ENCODE measurements at places on chromosomes 1 and 21.

DNA sequence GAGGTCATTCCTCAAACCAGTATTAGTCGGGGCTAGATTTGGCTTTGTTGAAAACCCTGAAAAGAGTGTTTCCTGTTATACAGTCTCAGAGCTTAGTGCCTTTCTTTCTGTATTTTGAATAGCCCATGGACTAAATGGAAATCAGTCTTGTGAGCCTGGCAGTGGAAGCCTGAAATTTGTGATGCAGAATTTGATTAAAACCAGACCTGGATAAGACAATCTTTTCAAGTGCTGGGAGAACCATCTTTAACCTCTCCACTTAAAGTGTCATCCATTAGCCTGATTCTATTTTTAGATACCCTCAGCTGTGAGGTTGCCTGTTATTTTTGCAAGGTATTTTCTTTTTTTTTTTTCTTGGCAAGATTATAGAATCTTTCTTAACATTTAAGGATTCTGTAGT lies 19.5 kb downstream of the ACTN2 start:
- peak; percentile 89 for DNase-seq

- no peak for DNase-seq
Measured at GRCh38 chr1:55167224-55167871, 47.8 kb downstream of the USP24 start.

GRCh38 chr1:4935807-4936206 lies 281.4 kb downstream of the AJAP1 start:
- DNase-seq: peak; percentile 29

DNA sequence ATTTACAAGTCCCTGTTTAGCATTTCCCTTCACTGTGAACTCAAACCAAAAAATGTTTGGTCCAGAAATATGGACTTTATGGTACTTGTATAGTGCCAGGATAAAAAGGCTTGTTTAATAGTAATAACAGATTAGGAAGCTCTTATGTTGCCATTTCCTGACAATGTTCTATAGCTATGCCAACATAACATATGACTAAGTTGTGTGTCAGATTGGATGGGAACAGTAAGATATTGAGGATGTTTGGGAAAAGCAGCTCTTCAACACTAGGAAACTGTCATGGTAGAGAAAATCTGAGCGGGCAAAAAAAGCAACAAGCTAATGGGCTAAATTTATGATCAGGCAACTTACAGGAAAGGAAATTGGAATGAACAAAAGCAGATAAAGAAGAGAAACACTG lies 287.1 kb upstream of the ADGRL4 start:
- DNase-seq: no peak

DNA sequence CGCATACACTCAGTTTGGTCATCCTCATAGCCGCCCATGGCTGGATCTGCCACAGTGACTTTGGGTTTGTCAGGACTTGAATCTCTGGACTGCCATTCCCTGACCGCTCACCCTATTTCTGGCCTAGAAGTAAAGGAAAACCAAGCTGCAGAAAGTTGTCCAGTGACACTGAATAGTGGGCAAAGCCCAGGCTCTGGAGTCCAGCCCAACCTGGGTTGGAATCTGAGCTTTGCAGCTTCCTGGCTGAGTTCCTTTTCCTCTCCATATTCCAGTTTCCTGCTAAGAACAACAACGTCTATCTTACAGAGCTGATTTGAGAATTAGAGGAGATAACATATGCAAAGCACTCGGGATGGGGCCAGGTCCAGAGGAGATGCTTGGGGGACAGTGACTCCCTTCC lies 15.6 kb upstream of the EIF4G3 start:
- no peak for DNase-seq

DNA sequence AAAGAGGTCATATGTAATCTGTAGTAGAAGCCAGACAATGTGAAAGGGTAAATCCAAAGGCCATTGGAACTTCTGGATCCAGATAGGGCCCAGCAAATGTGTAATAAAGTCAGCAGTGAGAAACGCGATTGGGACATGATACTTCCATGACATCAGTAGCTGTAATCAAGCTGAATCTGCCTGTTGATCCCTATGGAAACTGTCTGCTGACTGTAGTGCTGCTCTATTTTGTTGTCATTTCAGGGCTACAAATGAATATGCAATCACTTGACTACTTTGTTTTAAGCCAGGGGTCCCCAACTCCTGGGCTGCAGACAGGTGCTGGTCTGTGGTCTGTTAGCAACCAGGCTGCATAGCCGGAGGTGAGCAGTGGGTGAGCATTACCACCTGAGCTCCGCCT lies 46.0 kb upstream of the RHOU start:
- DNase-seq: no peak

GRCh38 chr1:197515421-197515820 lies 247.4 kb downstream of the CRB1 start:
- DNase-seq: no peak

DNA sequence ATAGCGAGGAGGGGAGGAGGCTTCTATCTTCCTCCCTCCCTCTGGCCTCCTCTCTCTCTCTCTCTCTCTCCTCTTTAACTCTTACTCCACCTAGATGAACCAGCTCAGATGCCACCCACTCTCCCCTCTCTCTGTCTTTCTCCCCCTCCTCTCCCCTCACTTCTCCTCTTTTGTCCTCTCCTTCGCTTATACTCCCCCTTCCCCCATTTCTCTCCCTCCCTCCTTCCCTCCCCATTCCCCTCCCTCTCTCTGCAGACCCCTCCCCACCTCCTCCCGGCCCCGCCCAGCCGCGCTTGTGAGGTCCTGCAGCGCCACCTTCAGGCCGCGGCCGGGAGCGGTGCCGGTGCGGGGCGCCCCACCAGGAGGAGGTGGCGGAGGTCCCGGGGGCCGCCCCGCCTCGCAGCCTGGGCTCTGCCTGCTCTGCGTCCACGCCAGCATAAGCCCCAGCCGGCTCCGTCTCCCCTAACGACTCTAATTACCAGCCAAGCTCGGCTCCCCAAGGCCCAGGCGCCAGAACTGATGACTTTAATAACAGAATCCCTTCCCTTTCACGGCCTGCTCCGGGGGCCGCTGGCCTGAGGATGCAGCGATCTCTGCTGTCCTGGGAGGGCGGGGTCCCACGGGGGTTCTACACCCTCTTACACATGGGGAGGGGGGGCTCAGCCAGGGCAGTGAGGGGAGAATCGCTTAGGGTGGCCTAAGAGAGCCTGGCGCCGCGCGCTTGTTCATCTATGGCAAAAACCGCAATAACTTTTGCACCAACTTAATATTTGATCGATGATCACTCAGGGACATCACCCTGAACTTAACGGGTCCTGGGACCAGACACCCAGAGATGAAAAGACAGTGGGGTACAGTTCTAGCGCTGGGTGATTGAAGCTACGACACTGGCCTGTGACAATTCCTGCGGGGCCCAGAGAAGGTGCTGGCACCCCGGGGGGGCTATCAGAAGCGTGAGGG lies 637.3 kb downstream of the MATN1 start:
- no peak for DNase-seq

GRCh38 chr1:1244192-1244811 lies 2.2 kb downstream of the C1QTNF12 start:
- DNase-seq: no peak

DNA sequence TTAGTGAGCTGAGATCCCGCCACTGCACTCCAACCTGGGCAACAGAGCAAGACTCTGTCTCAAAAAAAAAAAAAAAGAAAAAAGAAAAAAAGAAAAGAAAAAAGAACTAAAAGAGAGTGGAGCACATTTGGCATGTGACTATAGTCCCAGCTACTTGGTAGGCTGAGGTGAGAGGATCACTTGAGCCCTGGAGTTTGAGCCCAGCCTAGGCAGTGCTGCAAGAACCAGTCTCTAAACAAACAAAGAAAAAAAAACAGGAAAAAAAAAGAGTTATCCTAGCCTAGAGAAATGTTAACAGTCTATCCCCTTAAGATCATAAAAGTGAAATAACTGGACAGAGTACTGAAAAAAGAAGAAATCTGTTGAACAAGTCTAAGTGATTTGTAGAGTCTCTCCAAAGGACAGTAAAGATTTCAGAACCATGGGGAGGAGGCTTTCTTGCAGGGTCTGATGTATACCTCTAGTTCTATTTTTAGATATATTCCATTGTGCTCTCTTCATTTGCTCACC lies 4.5 kb upstream of the PRDX1 start:
- no peak for DNase-seq

DNA sequence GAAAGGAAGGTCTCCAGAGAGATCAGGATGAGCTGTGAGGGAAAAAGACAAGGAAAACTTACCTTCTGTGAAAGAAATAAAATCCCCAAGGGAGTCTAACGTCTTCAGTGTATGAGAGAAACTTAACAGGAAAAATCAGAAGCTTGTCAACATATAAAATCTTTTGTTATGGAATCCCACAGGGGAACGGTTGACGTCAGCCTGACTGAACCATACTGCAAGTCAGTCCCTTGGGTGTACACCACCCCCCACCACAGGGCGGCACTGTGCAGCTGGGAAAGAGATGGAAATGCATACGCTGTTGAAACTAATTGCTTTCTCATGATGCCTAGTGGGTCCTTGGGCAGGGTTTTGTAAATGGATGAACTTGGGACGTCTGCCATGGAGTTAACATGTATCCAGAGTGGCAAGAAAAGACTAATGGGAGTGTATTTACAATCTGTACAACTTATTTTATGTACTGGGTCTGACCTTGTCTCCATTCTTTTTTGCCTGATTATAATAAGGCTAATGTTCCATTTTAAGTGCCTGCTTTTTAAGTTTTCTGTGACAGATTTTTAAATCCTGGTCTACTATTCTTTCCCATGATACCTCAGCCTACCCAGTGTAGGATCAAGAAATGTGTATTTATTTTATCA lies 22.7 kb downstream of the UTP25 start:
- peak; percentile 71 for DNase-seq

DNA sequence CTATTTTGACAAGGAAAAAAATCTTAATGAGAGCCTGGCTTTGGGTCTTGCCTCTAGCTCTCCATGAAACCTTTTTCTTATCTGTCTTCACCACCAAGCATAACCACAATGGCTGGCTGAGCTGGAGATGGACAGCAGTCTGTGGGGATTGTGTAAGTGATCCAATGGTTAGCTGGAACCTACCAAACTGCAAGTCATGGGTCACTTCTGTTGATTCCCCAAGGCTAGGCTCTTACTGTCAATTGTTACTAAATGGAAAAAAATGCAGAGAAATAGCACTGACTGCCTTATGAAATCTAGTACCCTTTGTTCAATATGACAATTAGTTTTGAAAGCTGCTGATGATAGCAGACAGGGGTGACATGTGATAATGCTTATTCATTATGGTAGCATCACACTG lies 359.0 kb downstream of the ST6GALNAC3 start:
- DNase-seq: no peak

- DNase-seq: no peak
Measured at GRCh38 chr1:217139513-217139912, 416.3 kb upstream of the ESRRG start.

DNA sequence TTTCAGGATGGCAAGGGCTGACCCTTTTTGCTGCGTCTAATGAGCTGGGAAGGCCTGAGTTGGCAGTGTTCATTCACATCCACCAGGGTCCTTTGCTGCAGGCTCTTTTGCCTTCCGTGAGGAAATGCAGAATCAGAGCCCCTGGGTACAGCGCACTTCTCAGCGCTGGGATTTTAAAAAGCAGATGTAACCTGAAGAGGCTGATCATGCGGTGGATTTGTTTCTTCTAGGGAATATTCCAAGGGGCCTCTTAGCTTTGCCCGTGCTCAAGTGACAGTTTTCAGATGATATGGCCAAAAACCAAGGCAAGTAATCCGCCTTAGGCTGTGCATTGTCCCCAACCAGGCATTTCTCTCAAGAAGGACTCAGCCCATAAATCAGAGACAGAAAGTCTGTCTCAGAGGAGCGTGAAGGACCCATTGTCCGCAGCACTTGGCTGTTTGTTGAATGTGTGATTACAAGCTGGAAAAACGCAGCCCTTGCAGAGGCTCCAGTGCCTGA lies 237.6 kb downstream of the PTPRC start:
- DNase-seq: peak; percentile 82

DNA sequence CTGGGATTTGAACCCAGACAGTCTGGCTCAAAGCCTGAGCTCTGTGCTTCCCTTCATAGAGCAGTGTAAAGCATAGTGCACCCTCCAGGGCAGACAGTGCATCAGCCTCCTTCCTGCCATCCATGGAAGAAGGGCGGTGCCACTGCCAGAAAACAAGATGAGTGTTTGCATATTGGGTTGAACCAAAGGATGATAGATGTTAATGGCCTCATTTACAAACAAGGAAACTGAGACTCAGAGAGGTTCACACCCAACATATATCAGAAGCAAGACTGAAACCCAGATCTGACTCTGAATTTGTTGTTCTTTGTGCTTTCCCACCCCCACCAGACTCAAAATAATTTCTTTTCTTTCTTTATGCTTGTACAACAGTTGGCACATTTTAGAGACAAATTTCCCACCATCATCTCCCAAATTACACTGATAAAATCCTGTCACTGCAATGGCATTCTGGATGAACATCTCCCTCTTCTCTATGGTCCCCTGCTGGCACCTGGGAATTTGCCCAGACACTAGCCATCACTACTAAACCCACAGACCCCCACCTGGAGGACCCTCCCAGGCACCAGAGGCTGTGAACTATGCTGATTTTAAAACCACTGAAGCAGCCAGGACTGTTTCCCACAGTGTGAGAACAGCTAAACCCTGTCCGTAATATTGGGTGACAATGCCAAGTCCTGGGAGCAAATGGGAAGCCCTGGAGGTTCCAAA lies 45.4 kb upstream of the MPZL1 start:
- no peak for DNase-seq

GRCh38 chr1:2554621-2555387 lies 1.4 kb upstream of the TNFRSF14 start:
- peak; percentile 30 for DNase-seq

GRCh38 chr21:46350571-46350970 lies 26.6 kb downstream of the PCNT start:
- DNase-seq: no peak

DNA sequence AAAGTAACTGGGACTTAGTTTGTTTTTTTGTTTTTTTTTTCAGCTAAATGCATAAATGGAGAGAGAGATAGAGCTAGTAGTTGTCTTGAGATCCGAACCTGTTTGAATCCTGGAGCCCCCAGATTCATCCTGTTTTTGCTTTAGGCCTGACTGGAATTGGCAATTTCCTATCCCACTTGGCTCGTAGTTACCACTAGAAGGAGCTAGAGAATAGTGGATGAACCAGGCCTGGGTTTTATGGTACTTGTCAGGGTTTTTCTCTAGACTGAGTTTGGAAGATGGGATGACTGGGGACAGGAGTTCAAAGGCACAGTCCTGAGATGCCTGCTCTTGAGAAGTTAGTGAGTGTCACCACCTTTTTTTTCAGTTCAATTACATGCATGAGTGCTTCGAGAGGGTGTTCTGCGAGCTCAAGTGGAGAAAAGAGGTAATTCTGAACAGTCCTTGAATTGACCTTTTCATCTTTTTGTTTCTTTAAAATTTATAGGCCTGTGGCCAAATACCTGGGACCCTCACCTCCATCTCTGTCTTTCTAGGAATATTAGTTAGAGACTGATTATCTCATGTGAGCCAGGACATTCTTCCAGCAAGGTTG lies 23.4 kb downstream of the CELF3 start:
- DNase-seq: peak; percentile 59

GRCh38 chr1:18575620-18576019 lies 55.0 kb upstream of the PAX7 start:
- no peak for DNase-seq

DNA sequence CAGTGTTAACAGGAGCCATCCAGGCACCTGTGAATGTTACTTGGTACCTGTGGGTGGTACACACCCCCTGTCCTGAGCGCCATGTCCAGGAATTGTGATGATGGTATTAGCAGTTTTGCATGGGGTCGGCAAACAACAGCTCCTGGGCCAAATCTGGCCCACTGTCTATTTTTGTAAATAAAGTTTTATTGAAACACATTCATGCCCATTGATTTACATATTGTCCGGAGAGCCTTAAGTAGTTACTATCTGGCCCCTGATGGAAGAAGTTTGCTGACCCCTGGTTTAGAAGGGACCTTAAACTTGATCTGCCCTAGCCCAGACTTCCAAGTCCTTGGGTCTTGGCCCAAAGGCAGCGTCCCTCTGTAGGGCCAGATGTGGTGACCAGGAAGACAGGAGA lies 58.3 kb downstream of the SPSB1 start:
- DNase-seq: no peak

Data from pons (tissue), 1 donor.